NCI-H526 treated with DMSO at 0.1 percent for 48 hours (cell line): ENCODE measurements at places on chromosomes 5 and 9.
A peak's percentile ranks its signal among the peaks of the same experiment; 100 is the strongest.

- no peak for DNase-seq
Observed at GRCh38 chr5:37043693-37044092, 167.1 kb downstream of the NIPBL start.

DNA sequence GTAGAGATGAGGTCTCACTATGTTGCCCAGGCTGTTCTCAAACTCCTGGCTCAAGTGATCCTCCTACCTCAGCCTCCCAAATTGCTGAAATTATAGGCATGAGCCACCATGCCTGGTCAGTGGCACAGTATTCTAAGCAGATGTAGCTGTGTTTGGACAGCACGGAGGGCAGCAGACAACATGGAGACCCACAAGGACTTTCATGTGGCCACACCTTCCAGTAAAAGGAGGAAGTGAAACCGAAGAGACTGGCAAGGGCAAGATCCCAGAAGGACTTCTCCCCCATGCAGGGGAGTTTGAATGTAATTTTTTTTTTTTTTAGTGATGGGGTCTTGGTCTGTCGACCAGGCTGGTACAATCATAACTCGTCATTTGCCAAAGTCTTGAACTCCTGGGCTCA lies 172.2 kb downstream of the TRPM3 start:
- no peak for DNase-seq

- DNase-seq, result peak; percentile 62
Observed at GRCh38 chr9:10612641-10613398, at the start of gene PTPRD. Gene PTPRD (minus strand): TSS chr9:10613002.

DNA sequence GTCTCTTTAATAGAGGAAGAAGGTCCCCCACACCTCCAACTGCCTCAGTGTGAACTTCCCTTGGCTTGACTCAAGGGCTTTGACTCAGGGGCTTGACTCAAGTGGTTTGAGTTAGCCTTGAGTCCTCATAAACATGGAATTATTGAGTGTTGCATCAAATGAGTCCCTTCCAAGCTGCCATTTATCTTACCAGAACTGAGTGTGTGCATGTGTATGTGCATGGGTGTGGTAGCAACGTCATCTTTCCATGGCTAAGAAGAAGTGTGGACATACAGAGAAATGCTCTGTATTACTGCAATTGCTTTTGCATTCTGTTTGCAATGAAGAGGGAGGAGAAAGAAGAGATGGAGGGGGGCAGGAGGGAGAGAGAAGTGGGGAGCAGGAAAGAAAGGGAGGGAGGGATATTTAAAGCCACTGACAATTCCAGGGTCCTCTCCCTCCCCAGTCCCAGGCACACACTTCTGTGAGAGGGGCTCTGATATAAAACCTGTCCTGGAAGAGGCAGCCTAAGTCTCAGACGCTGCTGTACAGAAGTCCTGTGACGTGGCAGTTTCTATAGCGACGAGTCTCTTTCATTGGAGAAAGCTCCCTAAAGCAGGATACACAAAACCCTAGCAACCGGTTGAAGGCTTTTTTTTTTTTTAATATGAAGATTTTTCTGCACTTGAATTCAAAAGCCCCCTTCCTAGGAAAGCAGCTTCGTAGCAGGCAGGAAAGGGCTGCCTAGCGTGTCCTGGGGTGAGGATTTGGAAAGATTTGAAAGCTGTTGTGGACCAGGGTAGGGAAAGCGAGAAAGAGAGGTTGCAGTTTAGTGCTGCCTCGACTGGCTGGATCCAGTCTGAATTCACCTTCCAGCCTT lies 93.3 kb upstream of the MAP1B start:
- no peak for DNase-seq

DNA sequence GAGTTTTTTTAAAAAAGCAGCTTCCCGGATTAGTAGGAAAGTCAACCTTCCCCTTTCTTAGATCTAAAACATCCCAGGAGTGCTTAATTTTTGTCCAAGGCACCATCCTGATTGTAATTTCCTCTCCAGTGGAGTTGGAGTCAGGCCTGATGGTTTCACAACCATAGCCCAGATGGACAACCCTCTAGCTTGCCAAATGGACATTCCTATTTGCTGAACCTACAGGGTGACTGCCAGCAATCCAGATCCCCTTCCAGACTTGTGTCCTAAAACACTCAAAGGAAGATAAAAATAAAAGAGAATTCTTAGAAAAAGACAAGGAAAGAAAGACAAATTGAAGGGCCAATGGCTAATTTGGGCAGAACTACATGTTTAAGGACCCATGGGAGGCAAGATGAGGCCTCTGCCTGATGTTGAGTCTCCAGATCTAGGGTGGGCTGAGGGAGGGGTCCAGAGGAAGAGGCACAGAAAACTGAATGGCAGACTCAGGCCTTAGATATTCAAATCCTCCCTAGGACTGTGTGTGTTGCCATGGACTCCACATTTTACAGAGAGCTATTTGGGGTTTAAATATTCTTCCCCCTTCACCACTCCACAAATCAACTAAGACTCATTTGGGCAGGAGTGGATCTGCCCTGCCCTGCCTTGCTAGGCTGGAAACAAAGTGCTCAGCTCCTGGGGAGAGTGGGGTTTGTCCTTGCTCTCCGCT lies 38.5 kb upstream of the SLC44A1 start:
- DNase-seq, result no peak

- no peak for DNase-seq
Observed at GRCh38 chr5:34608859-34609648, 47.1 kb upstream of the RAI14 start.

GRCh38 chr9:122127396-122127798 lies 32.2 kb downstream of the NDUFA8 start:
- no peak for DNase-seq
